ENCODE measurements at places on chromosomes 5 and 9.

GRCh38 chr5:119411361-119412278 lies 40.7 kb upstream of the HSD17B4 start:
- DNase-seq = no peak

DNA sequence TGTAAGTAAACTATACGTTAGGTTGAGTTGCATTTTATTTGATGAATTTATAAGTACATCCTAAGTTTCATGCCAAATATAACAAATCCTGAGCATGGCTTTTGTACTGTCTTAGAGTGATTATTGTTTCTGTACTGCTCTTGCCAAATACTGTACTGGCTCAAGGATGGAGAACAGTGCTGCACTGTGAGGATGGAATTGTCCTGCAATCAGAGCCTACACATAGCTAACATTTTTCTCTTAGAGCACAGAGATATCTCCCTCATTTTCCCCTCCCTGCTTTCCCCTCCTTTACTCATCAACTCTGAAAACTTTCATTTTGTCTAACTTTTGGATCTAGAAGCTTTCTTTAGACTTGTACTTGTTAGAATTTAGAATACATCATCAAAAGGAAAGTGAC lies 28.3 kb downstream of the LRRC70 start:
- DNase-seq = no peak

DNA sequence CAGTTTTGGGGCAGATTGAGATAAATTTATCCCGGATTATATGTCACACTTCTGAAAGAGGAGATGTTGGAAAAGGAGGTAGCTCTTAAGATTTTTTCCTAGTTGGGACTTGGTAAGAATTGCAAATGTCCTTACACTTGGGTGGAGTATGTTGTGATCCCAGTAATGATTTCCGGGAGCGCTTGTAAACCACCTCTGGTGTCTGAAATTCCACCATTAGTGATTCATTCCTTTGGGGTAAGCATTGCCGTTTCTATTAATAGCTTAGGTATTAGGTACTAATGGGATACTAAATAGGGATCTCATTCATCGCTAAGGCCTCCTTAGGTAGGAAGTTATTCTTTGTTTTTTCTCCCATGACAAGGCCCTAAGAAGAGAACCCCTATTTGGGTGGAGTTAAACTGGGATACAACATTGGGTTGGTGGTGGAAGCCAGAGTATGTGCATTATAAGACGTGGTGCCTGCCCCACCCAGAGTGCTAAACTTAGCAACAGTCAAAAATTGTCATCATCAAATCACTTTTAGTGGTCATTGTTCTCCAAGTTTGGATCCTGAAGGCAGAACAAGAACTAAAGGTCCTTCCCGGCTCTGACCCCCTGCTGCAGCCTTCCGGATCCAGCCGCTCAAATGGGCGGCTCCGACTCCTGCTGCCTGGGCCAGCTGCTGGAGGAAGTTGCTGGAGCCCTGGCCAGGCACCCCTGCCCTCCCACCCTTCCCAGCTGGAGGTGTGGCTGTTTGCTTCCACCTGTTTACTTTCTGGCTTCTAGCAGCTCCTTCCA lies 31.7 kb upstream of the DAB2IP start:
- DNase-seq = no peak

DNA sequence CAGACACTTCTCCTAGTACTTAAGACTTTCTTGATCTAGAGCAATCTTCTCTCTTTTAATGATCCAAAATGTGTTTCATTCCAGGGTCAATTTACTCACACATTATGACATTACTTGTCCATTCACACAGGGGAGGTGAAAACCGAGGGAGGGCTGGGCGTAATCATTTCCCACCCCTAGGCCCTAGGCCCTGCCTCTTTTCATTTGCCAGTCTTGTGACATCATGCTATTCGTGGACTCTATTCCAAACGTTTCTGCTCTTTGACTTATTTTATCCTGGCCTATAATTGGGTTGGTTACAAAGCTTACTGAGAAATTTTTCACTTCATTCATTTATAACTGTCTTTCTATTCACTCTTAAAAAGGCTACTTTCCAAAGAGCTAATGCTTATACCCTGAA lies 2.4 kb downstream of the DCAF12 start:
- no peak for DNase-seq

DNA sequence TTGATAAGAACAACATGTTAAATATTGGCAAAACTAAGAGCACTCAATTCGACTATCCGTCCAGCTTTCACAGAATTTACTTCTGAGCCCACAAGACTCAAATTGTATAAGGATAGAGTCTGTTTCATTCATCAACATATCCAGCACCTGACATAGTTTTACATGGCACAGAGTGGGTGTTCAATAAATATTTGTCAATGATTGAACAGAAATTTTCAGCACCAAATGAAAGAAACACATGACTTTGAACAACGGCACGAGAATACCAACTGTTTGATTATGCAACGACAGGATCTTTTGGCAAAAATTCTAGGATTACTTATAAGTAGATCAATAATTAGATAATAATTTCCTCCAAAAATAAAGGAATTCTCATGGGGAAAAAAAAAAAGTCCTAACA lies 41.8 kb downstream of the SKP2 start:
- no peak for DNase-seq

DNA sequence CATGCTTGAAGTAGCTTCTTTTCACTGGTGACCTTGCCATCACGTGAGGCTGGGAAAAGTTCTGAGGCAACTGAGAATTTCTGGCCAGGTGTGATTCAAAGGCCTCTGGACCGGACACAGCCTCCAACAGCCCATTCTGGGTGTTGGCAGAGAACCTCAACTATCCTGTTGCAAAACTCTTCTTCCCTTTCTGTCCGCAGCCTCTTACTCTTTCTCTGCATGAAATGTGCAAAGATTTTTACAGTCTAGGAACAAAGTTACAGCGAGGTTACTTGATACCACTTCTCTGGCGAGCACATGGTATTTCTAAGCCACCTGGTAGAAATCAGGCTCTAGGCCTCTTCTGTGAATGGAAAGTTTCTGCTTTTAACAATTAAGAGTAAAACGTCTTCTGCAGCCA lies 79.2 kb downstream of the FREM1 start:
- no peak for DNase-seq

DNA sequence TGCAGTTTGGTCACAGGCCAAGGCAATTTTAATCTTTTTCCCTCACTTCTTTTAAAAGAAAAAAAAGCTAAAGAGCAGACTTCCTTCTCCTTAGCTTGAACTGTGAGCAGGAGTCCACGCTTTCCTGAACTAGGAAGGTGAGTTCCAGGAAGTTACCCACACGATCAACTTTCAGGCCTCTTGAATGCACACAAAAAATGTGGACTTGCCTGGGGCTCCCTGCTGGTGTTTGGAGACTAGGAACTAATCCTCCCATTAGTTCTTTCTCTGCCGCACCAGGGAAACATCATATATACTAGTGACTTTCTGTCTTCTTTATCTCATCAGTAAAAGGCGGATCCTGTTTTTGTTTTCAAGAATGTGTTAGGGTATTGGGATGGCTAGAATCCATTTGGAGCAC lies 240.0 kb downstream of the GOLPH3 start:
- no peak for DNase-seq

- no peak for DNase-seq
Observed at GRCh38 chr5:110086658-110087388, 397.1 kb downstream of the MAN2A1 start.
